HuH-7.5 (cell line): ENCODE measurements at places on chromosomes 1 and 21.

DNA sequence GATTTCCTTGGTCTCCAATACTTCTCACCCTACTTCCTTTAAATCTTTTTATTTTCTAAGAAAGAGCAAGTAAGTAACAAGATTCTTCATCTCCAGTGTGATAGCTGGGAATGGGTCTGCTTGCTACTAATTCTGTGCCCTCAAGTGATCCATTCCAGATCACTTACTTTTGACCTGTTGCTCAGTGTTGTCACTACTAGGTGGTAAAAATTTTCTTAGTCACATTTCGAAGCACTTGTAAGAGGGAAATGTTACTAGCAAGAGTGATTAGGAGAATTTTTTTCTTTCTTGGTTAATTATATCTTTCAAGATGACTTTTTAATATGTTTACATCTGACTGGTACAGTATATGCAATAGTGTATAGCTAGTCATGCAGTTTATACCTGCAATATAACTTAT lies 2.2 kb downstream of the UBAP2L start:
- no peak for DNase-seq

DNA sequence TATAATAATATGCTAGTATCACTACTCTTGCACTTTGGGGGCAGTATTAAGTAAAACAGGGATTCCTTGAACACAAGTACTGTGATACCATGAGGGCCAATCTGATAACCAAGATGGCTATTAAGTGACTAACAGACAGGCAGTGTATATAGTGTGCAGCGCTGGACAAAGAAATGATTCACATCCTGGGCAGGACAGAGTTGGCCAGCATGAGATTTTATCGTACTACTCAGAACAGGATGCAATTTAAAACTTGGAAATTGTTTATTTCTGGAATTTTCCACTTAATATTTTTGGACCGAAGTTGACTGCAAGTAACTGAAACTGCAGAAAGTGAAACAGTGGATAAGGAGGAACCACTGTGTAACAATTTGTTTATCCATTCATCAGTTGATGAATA lies 74.6 kb downstream of the DNTTIP2 start:
- DNase-seq: no peak

DNA sequence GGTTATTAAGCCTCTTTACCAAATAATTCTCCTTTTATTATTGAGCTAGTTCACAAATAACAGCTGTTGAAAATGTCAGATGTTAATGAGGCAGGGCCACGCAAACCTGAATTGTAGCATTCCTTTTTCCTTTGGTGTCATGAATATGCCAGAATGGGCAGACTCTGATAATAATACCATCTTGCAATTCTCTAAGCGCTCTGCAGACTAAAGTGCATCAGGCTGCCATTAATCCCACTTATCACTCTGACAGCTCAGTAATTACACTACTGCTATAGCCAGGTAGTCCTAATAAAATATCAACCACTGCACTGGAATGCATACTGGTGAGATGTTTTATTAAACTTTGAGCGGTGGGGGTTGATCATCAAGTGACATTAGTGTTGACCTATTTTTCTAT lies 177.7 kb downstream of the DPYD start:
- no peak for DNase-seq

DNA sequence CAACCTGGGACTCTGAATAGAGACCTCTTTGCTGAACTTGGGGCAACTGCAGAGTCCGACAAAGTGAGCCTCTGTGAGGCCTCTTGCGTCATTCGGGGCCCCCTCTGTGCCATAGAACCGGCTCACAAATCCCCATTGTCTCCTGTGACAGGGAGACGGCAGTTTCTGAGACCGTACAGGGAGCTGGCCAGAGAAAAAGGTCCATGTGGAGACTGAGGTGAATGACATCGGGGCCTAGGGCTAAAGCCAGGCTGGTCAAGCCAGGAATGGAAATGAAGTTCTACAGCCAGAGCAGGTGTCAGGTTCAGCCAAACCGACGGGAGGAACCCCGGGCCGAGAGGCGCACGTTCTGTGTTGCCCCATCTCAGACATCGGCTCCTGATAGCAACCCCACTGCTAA lies 37.1 kb upstream of the TRIM67 start:
- no peak for DNase-seq

DNA sequence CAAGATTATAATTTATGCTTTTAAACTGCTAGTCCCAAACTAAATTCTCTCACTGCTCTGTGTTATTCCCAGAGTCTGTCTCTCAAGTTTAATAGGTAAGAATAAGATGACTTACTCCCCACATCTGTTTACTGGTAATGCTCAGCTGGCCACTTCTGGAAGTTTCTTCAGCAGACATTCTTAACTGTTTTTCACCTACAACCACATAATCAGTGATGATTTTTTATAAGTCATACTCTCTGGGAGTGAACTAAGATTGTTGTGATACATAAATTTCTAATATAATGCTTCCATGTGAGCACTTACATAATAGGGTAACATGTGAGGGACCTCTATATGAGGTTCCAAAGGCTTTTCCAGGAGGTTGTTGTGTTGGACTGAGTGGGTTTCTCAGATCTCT lies 8.7 kb downstream of the SLAMF7 start:
- no peak for DNase-seq

DNA sequence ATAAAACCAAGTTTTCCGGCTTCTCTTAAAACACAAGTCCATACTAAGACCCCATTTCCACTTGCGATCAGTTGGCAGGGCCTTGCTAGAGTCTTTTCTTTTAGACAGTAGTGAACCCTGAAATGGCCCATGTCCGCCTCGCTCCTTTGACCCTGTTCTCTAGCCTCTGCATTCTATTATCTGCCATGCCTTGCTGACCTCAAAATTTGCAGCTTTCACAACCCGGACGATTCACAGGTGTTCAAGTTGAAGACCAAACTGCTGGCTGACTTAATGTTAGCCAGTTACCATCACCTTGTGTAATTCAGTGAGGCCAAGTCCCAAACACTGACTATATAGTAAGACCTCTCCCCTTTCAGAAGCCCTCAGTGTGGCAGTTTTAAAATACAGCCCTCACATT lies 174.2 kb downstream of the PCP4 start:
- no peak for DNase-seq

DNA sequence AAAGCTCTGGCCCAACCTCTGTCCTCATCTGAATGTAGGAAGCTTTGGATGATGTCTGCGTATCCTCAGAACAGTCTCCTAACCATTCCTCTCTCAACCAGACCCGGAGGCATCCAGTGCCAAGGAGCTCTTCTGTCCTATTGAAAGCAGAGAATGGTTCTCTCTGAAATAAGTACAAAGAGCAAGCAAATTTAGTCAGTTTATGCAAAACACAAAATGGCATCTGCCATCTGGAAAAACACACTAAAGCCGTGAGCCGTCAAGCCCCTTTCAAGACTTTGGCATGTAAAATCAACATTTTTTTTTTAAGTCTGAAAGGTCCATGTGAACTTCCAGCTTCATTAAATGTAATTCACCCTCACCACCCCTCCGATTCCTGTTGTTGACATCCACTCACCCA lies 21.7 kb upstream of the PROX1 start:
- DNase-seq: no peak

DNA sequence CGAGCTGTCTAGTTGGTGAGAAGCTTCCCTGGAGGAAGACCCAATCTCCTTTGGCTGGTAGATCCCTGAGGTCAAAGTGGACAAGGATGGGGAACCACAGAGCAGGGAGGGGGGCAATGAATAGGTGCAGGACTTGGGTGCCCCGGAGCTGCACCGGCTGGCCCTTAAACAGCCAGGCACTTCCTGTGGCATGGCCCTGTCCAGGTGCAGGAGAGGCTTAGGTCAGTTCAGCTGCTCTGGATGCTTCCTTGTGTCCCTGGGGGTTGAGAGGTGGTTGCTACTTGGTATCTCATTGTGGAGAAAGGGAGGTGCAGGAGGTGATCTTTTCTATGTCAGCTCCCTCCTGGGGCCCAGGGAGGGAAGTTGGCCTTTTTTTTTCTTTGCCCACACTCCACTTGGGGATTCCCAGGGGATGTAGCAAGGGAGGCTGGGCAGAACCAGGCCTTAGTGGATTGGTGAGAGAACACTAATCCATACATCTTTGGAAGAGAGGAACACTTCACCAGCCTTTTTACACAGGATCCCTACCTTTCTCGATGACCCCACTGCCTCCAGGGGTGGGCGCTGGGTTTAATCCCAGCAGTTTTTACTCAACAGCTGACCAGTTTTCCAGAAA lies 1.2 kb upstream of the ST3GAL3 start:
- no peak for DNase-seq

DNA sequence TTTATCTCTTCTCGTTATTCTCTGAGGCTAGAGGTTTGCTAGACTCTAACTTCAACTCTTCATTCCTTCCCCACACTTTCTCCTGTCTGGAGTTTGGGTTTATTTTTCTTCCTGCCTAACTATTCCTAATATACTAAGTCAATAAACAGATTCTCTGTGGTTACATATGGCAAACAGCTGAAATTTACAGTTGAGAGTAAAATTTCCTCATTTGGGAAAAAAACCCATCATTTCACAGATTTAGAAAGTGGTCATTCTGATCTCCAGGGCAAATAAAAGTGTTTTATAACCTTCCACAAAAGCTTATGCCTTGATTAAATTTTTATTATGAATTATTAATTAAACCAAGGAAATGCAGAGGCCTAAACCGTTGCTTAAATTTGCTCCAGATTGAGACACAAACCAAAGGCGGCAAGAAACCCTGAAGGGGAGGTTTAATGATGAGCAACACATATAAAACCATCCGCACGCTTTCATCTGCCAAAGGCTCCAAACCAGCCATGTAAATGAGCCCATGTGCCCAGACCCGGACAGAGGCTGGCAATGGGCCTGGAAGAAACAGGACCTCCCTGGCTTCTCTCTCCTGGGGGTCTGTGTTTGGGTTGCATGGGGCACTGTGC lies 201.7 kb upstream of the LMO4 start:
- no peak for DNase-seq

- DNase-seq: no peak
Observed at GRCh38 chr1:224199679-224200078, 16.6 kb downstream of the DEGS1 start.

- DNase-seq: no peak
Observed at GRCh38 chr1:231862611-231863010, 236.0 kb downstream of the DISC1 start.
